ACHN (cell line): ENCODE measurements at places on chromosomes 4 and X.

DNA sequence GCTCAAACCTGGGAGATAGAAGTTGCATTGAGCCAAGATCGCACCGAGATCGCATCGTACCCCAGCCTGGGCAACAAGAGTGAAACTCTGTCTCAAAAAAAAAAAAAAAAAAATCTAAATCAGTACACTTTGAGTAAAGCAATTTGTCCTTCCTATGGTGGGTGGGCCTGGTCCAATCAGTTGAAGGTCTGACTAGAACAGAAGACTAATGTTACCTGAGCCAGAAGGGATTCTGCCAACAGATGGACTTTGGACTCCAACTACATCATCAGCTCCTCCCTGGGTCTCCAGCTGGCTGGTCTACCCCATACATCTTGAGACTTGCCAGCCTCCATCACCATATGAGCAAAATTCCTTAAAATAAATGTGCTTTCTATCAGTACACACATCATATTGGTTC, 155.2 kb downstream of the DHRSX start:
- no peak for DNase-seq

DNA sequence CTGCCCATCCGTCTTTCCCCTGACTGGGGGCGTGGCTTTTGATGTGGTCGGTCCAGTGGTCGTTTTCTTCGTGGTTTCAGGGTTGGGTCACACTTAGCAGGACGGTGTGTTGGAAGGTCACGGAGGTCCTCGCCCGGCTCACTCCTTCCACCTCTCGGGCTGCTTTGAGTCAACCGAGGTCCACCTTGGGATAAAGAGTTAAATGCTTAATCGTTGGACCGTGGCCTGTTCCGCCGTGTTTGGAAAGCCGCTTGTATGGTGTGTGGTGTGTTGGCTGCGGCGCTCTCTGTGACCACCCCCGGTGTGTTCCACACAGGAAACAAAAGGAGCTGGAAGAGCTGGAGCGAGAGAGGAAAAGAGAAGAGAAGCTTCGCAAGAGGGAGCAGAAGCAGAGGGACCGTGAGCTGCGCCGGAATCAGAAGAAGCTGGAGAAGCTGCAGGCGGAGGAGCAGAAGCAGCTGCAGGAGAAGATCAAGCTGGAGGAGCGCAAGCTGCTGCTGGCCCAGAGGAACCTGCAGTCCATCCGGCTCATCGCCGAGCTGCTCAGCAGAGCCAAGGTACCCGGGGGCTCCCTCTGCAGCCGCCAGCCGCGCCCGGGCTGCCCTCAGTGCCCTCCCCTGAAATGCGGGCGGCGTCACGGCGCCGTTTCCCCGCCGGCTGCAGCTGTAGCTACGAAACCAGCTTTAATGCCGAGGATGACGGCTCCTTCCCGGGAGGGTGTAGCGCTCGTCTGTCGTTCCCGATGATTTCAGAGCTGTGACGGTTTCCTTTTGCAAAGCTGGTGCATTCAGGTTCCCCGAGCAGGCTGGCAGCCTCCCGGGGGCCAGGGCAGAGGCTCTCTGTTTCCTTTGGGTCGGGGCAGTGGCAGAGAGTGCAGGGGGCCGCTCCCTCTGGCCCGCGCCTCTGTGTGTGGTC, 7.7 kb downstream of the AKAP17A start:
- no peak for DNase-seq

GRCh38 chrX:2960861-2961515, 31.8 kb upstream of the ARSD start:
- DNase-seq = no peak

GRCh38 chr4:57214654-57215411, 104.6 kb upstream of the IGFBP7 start:
- no peak for DNase-seq

DNA sequence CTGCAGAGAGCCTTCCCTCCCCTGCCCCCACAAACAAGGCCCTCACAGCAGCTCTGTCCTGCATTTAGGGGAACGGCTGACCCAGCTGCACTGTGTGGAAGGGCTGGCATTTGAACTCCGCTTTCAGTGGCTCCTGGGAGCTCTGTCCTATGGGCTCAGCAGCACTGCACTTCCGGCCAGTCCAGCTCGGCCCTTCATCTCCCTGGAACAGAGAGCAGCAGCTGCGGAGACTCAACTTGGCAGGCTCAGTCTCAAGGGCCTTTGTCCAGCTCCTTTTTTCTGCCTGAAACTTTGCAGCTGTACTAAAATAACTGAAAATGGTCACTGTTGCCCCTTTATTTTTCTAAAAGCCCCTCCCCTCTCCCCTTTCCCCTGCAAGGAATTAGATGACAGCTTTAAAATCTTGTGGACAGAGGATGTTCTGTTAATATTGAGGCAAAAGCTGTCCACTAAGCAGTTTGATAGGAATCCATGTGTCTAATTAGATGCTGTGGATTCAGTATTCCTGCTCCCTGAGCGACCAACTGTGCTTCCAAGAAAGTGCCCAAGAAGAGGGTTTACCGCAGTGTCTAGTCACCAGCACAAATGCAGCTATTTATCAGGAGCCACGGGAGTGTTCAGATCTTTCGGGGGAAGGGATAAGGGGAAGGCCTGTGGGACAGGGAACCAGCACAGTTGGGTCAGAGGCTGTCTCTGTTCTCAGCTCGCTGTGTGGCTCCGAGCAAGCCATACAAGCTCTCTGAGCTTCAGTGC, 133.1 kb downstream of the AFAP1 start:
- DNase-seq = no peak
